Naive thymus-derived CD8-positive, alpha-beta T cell (primary cell): ENCODE measurements at places on chromosomes 2 and 18.
A peak's percentile ranks its signal among the peaks of the same experiment; 100 is the strongest.

- no peak for DNase-seq
These were observed 21.1 kb downstream of the NBAS start for GRCh38 chr2:15539999-15540398.

DNA sequence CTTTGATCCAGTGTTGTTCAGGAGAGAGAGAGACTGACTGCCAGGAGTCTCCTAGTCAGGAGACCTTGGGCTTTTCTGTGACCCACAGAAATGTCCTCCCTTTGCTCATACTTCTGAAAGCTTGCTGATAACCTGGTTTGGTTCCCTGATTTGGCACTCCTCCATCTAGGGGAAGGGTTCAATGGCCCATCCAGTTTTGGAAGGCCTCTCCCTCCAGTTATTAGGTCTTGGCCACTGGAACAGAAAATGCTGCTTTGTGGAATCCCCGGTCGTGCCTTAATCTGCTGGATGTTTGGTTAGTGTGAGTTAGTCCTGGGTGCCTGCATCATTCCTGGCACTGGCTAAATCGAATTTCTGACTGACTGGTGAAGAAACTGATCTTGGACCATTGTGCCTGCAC, 35.7 kb downstream of the KDM3A start:
- DNase-seq: no peak

DNA sequence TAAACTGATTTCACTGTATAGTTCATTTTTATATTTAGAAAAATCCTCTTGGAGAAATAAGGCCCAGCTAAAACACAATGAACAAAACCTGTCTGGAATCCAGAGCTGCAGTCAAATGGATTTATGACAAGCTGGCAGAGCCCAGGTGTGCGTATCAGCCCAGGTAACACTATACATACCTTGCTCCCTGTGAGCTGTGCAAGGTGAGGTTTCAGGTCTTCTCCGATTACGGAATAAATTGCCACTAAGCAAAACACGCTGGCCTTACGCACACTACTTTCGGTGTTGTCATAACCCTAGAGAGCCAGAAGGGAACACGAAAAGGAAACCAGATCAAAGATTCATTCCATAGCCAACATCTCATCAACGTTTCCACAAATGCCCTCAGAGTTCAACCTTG, 61.9 kb upstream of the TFCP2L1 start:
- no peak for DNase-seq

DNA sequence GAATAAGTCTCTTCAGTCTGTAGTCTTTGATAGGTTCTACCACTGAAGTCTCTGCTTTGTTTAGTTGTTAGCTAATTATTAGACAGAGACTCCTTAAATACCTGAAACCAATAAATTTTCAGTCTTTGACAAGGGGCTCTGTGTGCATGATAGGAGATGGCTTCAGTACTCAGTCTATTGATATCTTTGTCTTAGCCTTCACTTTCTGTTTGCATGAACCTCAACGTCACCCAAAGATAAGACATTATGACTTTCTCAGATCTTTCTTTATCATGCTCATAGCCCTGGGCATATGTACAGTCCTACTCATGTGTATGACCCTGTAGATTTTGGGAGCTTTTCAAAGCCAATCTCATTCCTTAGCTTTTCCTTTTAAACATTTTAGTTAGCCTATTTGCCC, 183.5 kb upstream of the GCFC2 start:
- DNase-seq: no peak

DNA sequence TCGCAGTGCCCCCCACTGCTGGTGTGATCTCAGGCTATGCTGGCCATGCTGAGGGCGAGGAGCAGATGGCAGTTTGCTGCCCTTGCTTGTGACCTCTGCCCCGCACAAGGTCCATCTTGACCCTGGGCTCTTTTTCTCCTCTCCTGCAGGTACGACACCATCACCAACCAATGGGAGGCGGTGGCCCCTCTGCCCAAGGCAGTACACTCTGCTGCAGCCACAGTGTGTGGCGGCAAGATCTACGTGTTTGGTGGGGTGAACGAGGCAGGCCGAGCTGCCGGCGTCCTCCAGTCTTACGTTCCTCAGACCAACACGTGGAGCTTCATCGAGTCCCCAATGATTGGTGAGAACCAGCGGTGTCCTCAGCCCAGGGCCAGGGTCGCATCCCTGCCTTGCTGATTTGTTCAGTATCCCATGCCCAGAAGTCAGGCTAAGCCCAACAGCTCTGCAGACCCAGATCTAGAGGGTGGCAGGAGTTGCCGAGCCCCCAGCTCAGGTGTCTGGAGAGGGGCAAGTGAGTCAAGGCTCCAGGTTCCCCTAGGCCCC, 223.8 kb downstream of the ATAD2B start:
- no peak for DNase-seq

- DNase-seq: peak; percentile 38
These were observed 11.5 kb downstream of the GPR55 start for GRCh38 chr2:230913406-230914143.

- no peak for DNase-seq
These were observed 8.4 kb downstream of the ITM2C start for GRCh38 chr2:230872968-230873660.

GRCh38 chr2:238346544-238346943, 26.2 kb downstream of the TRAF3IP1 start:
- DNase-seq: no peak

DNA sequence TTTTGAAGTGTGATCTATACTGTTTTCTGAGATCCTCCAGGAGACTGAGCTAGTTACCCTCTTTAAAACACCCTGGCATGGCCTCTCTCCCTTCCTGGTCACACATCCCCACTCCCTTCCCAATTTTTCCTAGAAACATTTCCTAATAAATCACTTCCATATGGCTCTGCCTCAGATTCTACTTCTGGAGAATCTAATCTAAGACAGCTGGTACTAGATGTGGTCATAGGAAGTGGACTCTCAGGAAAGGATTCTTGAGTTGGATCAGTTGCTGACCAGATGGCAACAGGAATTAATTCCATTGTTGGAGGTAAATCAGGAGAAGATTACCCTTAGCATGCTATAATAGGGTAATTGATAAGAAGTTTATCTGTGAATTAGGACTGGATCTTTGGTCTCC, 310.5 kb downstream of the SATB2 start:
- no peak for DNase-seq

GRCh38 chr18:42192251-42193248, 237.5 kb downstream of the PIK3C3 start:
- no peak for DNase-seq

DNA sequence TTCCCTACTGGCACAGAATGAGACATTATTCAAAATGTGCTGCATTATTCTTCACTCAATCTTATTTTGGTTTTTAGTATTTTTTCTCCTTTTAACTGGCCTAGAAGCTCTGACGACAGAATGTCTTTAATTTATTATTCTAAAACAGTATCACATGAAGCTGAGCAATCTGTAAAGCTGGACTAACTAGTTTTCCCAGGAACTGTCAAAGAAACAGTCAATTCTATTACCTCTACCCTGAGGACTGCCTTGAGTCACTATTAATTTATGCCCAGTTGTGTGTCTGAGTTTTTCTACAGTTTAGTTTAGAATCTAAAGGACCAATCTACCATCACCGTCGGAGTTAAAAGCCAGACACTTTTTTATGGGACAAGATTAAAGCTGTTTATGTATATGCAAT, 31.6 kb downstream of the MBD2 start:
- DNase-seq: no peak

- DNase-seq: no peak
These were observed 44.3 kb upstream of the ZDBF2 start for GRCh38 chr2:206230060-206230762.
